Pericardium fibroblast (primary cell): ENCODE measurements at places on chromosomes 3 and 15. TPM values are rescaled to one million over a fixed set of nuclear protein-coding genes. Genes with fewer than 3 reads are reported as not detected.

NTRK3 gene
- total RNA-seq = 0.23 TPM in 1 of 2 replicates, not detected in the other

SEC22A gene
- total RNA-seq = 18.5 and 51.2 TPM in 2 replicates

ATP8B4 gene
- 0.43 and 4.4 TPM in 2 replicates for total RNA-seq

WDR76 gene
- 0.51 and 4.3 TPM in 2 replicates for total RNA-seq

ARGFX gene
- not detected in 2 replicates for total RNA-seq

CYP1A1 gene
- 0.23 TPM in 1 of 2 replicates, not detected in the other for total RNA-seq

PLSCR5 gene
- not detected in 2 replicates for total RNA-seq

CTXN2 gene
- total RNA-seq = not detected in 2 replicates

NISCH gene
- total RNA-seq = 43.8 and 45.9 TPM in 2 replicates

STT3B gene
- 83.8 and 102 TPM in 2 replicates for total RNA-seq

SLC9C1 gene
- not detected in 2 replicates for total RNA-seq

TKT gene
- total RNA-seq = 594 and 669 TPM in 2 replicates

SUCLG2 gene
- total RNA-seq = 20.7 and 27.9 TPM in 2 replicates

RLBP1 gene
- total RNA-seq = not detected in 2 replicates

HDGFL3 gene
- 18.2 and 32.6 TPM in 2 replicates for total RNA-seq
